ENCODE measurements at places on chromosomes 5 and 9.

DNA sequence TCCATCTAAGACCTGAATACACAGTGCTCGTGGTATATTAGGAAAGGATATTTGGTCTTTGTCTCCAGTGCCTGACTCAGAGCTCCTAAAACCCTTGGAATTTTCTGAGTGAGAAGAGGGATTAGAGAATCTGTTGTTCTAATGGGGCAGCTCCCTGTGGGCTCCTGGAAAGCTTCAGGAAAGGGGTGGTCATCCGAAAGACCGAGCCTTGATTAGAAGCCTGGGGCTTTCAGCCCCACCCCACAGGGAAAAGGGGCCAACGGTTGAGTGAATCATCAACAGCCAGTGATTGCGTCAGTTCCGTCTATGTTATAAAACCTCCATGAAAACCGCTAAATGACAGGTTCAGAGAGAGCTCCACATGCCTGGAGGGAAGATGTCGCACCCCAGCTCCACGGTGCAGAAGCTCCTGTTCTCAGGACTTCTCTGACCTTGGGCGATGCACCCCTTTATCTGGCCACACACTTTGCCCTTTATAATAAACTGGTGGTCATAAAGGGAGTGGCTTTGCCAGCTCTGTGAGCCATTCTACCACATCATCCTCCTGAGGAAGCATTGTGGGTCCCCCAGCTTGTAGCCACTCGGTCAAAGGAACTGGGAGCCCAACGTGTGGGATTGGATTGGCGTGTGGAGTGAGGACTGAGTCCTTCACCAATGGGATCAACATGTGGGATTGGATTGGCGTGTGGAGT, 71.0 kb upstream of the ICE1 start:
- DNase-seq, result no peak

GRCh38 chr5:159749146-159749545, 167.1 kb upstream of the ADRA1B start:
- no peak for DNase-seq

GRCh38 chr5:71899865-71900342, 180.8 kb downstream of the CARTPT start:
- DNase-seq, result no peak

GRCh38 chr5:83703059-83703458, 17.6 kb downstream of the HAPLN1 start:
- DNase-seq, result no peak

GRCh38 chr9:14912859-14913258, 2.6 kb upstream of the FREM1 start:
- DNase-seq, result no peak

GRCh38 chr5:67166460-67167285, 29.9 kb downstream of the CD180 start:
- DNase-seq, result no peak

DNA sequence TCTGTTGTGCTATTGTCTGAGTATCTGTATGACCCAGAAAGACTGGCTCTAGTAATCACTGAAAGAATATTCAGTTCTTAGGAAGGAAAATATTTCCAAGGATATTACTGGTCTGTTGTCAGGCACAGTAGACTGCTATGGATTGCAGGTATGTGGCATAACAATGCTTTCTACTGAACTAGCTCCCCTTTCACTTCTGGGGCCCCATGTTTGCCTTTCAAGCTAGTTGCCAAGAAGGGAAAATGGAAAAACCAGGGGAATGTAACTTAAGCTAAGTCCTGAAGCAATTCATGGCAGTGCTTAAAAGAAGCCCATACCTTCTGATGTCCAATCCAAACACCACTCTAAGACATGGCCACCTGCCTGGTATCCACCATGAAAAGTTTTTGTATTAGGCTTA, 375.7 kb downstream of the GLIS3 start:
- DNase-seq, result no peak

DNA sequence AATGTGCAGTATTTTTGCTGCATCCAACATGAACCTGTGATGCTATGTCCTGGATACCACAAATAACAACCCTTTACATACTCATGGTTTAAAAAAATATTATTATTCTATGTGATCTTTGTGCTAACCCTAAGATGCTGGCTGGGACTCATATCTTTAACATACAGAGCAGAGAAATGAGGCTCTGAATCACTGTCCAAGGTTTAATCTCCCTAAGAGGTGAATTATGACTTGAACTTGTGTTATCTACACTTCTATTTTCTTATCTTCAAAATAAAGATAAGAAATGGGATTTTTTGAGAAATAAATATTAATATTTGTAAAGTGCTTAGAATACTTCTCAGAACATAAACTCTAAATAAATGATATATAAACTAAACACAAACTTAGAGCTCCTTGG, 68.8 kb upstream of the GRIA1 start:
- no peak for DNase-seq

GRCh38 chr5:122315521-122315920, 3.5 kb downstream of the SNCAIP start:
- DNase-seq, result no peak

DNA sequence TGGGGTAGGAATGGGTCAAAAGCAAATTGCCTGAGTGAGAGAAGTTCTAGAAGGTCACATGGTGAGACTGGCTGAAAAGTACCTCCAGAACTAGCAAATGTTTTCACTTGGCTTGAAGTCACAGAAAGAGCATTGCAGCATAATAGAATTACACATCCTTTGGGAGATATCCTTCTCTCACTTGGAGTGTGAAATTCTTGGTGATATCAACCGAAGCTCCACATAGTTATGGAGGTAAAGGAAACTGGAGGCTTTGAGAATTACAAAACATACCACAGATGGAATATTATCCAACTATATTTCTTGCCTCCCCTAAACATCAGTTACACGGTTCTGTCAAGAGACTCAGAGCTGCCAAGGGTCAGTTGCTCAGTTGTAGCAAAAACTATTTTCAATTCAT, 182.4 kb downstream of the SEMA5A start:
- DNase-seq, result no peak

DNA sequence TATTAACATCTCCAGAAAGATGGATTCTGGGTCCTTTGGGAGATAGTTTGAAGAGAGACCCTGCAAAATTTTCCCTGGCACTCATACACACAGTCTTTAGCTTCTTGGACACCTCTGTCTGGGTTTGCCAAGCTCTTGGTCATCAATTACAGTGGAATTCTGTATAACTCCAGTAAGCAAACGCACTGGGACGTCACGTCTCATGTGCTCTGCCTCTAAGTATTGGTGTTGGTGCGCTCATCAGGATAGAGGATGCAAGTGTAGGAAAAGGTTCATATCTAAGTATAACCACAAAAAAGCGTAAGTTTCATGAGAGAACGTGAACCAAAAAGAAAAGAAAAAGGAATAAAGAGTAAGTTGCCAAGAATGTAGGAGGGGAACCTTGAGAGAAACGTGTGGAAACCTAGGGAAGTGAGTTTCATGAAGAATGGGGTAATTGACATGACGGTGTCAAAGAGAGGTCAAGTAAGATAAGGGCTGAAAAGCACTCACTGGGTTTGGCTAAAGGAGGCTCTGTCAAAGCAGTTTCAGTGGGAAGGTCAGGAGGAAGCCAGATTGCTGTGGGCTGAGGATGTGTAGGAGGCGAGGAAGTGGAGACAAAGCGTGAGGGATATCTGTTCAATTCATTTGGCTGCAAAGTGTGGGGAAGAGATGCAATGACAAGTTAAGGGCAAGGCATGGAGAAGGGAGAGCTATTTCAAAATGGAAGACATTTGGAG, 92.7 kb downstream of the RAD23B start:
- DNase-seq, result no peak

DNA sequence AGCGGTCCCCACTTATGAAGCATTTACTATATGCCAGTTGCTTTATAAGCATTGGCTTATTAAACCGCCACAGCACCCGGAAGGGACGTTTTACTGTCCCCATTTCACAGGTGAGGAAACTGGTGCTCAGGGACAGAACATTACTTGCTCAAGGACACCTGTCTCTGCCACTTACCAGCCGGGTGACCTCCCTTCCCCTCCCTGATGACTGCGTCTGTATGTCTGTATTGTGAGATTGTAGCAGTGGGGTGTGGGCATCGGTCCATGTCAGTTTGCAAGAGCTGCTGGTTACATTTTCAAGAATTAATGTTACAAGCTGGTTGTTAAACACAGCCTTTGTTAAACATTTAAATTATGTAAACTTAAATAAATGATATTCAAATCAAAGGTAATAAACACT, 77.6 kb upstream of the LMX1B start:
- no peak for DNase-seq

- DNase-seq, result no peak
Observed at GRCh38 chr9:36894695-36895310, 139.3 kb downstream of the PAX5 start.

DNA sequence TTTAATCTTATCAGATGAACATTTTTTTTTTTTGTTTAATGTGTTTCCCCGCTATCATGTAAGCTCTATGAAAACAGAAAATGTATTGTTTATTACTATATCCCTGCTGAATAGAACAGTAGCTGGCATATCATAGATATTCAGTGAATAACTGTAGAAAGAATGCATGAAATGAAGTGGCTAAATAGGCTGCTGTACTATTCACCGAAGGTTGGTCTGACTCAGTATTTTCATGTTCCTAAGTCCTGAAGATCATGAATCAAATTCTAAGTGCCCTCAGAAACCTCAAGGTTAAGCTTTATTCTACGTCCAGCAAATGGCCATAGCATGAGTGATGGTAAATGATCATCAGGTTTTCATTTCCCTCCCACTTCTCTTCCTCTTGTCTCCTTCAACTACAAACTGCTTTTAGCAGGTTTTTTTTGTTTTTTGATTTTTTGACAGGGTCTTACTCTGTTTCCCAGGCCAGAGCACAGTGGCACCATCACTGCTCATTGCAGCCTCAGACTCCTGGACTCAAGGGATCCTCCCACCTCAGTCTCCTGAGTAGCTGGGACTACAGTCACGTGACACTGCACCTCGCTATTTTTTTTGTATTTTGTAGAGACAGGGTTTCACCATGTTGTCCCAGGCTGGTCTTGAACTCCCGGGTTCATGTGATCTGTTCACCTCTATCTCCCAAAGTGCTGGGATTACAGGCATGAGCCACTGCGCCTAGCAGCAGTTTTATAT, 19.1 kb upstream of the ZFAND5 start:
- DNase-seq, result no peak

DNA sequence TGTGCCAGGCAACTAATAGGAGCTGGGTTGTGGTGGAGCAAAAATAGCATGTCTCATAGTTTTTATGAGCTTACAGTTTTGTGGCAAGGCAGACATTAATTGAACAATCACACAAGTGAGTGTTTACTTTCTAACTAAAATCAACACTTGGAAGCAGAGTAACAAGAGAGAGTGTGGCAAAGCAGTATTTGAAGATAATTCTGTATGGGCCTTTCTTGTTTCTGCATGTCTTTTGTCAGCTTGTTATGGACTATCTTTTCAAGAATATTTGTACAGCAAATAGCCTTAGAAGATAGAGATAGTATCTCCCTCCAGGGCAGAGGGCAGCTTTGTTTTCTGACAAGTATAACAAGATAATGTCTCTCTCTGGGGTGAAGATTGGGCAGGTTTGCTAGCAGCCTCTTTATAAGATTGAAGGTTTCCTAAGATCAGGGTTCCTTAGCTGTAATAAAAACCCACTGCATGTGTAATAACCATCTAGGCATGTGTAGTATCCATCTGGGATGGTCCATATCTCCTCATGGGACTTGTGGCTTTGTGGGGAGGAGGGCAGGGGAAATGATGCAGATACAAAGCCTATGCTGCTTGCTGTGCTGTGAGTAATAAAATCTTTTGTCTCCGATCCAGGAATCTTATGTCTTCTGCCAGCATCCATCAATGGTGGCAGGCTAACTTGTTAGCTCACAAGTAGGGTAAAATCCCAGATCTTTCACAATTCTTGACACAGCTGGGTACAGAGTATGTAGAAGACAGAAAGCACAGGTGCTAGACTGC, 479.9 kb downstream of the KDM4C start:
- DNase-seq, result no peak

GRCh38 chr5:60843936-60844905, at the start of gene ELOVL7:
ELOVL7 (minus strand) TSS chr5:60844269; CDS start chr5:60787397, 56,872 bp downstream.
- DNase-seq, result peak; percentile 42

- peak; percentile 67 for DNase-seq
Observed at GRCh38 chr5:139660105-139660922, 12.2 kb downstream of the CXXC5 start.

GRCh38 chr9:137881591-137882505, 4.3 kb downstream of the CACNA1B start:
- DNase-seq, result no peak

GRCh38 chr5:14153932-14154731, 11.0 kb downstream of the TRIO start:
- no peak for DNase-seq

GRCh38 chr5:103428411-103428871, 134.1 kb downstream of the NUDT12 start:
- DNase-seq, result peak; percentile 74

DNA sequence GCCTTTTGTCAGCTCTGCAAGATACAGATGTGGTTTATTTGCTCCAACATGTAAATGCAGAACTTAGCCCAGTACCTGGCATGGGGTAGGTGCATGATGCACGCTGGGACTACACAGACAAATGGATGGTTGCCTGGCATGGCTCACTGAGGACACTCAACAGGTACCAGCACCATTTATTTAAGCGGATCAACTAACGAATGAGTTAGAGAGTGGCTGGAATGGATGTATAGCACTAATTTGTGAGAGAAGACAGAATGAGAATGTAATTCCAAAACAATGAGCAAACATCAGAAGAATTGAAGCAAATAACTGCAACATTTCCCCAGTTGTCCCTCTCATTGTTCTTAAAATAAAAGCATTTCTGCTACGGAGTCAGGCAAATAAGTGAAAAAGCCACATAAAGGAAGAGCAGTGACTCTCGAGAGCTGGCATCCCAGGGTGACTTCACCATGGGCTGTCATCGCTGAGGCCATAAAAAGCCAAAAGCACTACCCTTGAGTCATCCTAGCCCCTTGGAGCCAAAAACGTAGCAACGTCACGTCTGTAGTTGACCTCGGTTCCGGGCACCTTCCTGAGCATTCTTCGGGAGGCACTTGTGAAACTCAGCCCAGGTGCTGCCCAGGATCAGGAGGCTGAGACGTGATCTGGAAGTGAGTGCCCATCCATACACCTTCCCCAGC, 290.3 kb downstream of the NSG2 start:
- no peak for DNase-seq

DNA sequence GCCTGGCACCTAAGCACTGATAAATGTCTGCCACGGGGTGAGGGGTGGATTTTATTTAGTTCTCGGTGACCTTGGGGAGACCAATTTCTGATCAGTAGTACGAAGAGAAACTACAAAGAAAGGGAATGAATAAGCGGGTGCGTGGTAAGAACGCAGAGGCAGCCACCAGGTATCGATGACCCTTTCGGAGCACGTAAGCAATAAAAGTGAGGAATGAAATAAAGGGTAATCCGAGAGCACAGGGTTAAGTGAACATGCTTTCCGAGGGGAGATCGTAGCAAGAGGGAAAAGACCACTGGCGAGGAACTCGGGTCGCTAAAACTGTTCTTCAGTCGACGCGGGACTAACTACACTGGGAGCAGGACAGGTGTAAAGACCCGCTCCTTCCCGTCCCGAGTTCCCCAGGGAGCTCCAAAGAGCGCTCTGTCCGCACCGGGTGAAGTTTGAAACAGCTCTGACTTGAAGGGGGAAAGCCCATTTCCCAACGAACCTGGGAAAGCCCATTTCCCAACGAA, 1.1 kb downstream of the ELOVL7 start:
- DNase-seq, result no peak

Data from retina (tissue), 1 donor.